ENCODE measurements at places on chromosomes 4 and X.

GRCh38 chr4:84894621-84895020, 71.9 kb downstream of the WDFY3 start:
- DNase-seq = no peak

DNA sequence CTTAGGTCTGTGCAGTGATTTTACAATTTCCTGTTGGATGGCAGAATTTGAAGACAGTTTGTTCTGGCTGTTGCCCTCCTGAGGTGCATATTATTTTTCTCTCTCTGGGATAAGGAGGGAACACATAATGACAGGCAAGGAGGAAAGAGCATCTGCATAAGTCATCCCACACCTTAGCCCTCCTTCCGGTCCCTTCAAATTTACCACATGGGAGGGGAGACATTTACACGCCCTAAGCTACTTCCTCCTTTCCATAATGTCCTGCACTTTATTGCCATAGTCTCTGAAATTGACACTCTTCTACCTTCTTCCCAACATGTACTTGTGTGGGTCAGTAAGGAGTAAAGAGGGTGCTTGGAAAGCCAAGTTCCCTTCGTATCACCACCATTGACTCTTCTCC, 13.9 kb downstream of the SMPX start:
- no peak for DNase-seq

GRCh38 chr4:19030536-19030935, 1009.0 kb upstream of the LCORL start:
- no peak for DNase-seq

DNA sequence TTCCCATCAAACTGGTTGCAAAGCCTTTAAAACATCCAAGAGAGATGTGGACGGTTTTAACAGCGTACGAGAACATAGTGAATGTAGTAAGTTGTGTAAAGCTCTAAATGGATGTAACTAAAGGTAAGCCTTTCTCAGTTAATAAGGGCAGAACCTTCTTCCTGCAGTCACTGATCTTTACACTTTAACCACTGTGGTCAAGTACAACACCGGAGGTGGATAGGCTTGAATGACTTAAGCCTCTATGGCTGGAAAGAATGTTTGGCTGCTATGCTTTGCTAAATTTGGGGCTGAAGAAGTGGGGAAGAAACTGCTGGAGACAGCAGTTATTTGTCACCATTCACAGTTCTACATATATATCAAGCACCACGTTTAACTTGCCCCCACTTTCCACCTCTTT, 285.1 kb upstream of the FMR1 start:
- no peak for DNase-seq

GRCh38 chr4:4534515-4535145, 7.2 kb downstream of the STX18 start:
- DNase-seq = no peak

GRCh38 chr4:15234856-15235126, 193.0 kb upstream of the C1QTNF7 start:
- DNase-seq = no peak

- no peak for DNase-seq
Observed at GRCh38 chr4:114601304-114602052, 2.9 kb downstream of the UGT8 start.

GRCh38 chrX:38860106-38861013, 59.1 kb downstream of the MID1IP1 start:
- no peak for DNase-seq

- no peak for DNase-seq
Observed at GRCh38 chr4:5814421-5814820, 78.5 kb downstream of the CRMP1 start.

DNA sequence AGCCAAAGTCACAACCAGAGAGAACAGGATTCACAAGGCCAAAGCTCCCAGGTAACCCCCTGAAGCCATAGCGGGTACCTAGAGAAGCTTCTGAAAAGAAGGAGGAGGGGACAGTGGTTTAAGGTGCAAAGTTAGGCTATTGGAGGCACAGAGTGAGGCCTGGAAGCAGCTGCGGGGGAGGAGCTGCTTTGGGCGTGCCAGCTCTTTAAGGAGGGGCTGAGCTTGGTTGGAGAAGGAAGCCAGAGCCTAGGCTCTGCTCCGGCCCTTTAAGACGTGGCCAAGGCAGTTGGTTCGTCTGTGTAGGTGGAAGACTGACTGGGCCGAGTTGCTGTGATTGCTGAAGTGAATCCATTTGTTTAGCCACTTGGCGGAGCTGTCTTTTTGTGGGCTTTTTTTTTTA, 1.5 kb downstream of the KLF8 start:
- DNase-seq = no peak

GRCh38 chrX:11778230-11778629, 20.2 kb downstream of the MSL3 start:
- no peak for DNase-seq

All from NCI-H2171 treated with DMSO at 0.1 percent for 48 hours (cell line).